Dorsolateral prefrontal cortex (tissue), 122 donors: ENCODE measurements at places on chromosomes 13 and 19.

- DNase-seq: no peak
These were observed 41.2 kb downstream of the ZIC2 start for GRCh38 chr13:100022798-100023197.

- DNase-seq: peak; percentile 22
These were observed 37.1 kb upstream of the RNF113B start for GRCh38 chr13:98214008-98214643.

DNA sequence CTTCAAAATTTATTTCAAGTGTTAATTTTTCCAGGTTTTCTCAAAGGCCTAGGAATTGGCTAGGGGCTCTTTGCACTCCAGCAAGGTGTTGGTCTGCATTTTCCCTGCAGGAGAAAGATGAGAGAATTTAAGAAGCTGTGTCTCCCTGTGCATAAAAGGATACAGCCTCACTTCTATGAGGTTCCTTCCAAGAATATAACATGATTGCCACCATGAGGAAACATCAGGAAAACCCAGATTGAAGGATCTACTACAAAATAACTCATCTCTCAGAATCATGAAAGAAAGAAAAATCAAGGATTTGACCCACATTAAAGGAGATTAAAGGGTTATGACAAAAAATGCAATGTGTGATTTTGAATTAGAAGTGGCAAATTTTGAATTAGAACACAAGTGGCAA lies 69.9 kb downstream of the RUBCNL start:
- DNase-seq: no peak

DNA sequence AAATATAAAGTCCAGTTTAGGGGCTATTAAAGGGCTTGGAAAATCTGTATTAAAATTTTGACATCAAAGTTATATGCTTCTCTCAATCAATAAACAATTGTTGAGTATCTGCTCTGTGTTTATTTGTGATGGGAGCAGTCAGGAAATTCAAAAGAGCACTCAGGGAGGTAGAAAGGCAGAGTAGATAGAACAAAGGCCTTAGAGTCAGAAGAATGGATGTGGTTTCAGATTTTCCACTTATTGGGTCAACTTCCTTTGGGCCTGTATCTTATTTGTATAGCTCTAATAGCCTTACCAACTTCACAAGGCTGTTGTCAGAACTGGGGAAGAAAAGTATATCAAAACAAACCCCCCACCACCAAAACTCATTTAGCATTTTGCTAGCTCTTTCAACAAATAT lies 302.6 kb downstream of the SPRY2 start:
- no peak for DNase-seq
